ENCODE measurements at places on chromosomes 16 and 17.

- no peak overlapping the region for H3K4me3 ChIP-seq
- peaks cover 10% of the 10 kb centered on the region for H3K36me3 ChIP-seq
- DNase-seq = peak; percentile 55
- H3K27me3 ChIP-seq = no peaks in the 10 kb centered on the region
- H3K27ac ChIP-seq = peak overlapping the region; percentile 97
These were observed 17.1 kb upstream of the NAGLU start for GRCh38 chr17:42518755-42519545.

DNA sequence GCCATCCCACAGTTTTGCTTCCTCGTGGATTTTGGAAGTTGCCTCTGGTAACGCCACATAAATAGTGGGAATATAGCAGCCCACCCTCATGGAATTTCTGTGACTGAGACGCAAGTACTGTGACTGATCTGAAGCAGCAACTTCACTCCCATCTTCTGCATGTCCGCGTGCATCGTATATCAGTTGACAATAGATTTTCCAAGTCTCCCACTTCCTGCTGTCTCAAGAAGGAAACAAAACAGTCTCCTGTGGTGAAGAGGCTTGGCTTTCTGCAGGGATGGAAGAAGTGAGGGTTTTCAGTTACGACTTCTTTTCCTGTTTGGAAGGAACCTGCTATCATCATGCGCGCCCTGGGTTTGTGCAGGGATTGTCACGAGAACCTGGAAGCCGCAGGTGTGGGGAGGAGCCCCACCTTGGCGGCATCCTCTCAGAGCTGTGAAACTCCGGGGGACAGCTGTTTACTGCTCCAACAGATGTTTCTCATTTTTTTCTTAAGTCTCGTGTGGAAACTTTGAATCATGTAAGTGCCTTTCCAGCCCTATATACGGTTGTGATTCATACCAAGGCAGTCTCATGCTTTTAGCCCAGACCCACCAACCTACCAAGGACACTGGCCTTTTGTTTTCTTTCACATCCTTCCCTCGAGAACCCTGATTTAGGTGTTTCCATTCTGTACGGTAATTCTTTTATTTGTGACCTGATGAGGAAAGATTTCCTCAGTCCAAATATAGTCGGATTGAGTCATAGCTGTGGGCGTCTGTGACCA, 57.5 kb downstream of the WIPI1 start:
- peaks cover 6% of the 10 kb centered on the region for H3K4me1 ChIP-seq
- H3K36me3 ChIP-seq = no peaks in the 10 kb centered on the region
- DNase-seq = peak; percentile 66
- no peak overlapping the region for H3K27ac ChIP-seq

- peaks cover 4% of the 10 kb centered on the region for H3K36me3 ChIP-seq
- no peaks in the 10 kb centered on the region for H3K27me3 ChIP-seq
- H3K27ac ChIP-seq = no peak overlapping the region
- no peak overlapping the region for H3K4me3 ChIP-seq
These were observed 80.0 kb downstream of the TIMM22 start for GRCh38 chr17:1076982-1077302.

- no peaks in the 10 kb centered on the region for H3K4me1 ChIP-seq
- H3K36me3 ChIP-seq = peaks cover 3% of the 10 kb centered on the region
- peak overlapping the region; percentile 69 for H3K4me3 ChIP-seq
- no peaks in the 10 kb centered on the region for H3K27me3 ChIP-seq
- no peak overlapping the region for H3K27ac ChIP-seq
These were observed 922 bp downstream of the FBXL19 start for GRCh38 chr16:30924076-30924912.

GRCh38 chr16:4693956-4694641, 737 bp downstream of the NUDT16L1 start:
- peaks cover 26% of the 10 kb centered on the region for H3K36me3 ChIP-seq
- peak overlapping the region; percentile 53 for H3K27ac ChIP-seq
- peaks cover 7% of the 10 kb centered on the region for H3K4me1 ChIP-seq
- peak; percentile 55 for DNase-seq
